Activated naive CD8-positive, alpha-beta T cell treated with anti-CD3 and anti-CD28 coated beads, Interleukin-2, amount 10 ng/mL, durations not matched to agents 7 days and 5 days (primary cell): ENCODE measurements at places on chromosomes 2 and 18.

DNA sequence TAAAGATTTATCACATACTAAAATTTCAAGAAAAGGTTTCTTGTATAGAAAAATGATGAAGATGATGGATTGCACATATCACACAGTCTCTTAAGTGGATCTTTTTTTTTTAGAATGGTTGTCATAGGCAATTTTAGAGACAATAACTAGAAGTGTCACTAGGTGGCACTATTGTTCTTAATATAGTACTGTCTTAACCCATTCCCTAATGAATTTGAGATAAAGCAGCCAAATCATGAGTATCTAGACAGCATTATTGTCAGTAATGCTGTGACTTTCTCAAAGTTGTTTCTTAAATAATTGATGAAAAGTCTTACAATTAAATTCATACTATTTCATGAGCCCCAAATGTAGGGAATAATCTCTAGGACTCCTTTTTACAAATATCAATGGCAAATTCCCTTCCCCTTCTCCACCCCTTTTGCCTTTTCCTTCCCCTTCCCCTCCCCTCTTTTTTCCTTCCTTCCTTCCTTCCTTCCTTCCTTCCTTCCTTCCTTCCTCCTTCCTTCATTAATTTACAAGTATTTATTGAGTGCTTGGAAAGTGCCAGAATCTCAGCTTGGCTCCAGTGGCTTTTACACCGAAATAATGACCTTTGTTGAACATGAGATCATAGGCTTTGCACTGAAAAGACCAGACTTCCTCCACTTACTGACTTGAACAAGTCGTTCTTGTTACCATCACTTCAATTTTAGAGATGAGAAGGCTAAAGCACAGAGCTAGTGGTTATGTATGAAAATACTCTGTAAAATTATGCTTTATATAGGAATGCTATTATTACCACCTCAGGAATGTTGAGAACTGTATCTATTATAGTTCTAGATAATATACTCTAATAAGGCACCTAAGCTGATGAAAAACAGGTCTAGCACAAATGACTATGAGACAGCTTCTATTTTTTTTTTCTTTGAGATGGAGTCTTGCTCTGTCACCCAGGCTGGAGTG lies 19.8 kb downstream of the MYL12B start:
- DNase-seq = no peak
- no peaks in the 10 kb centered on the region for H3K27me3 ChIP-seq
- H3K4me1 ChIP-seq = peaks cover 1% of the 10 kb centered on the region
- peaks cover 17% of the 10 kb centered on the region for H3K36me3 ChIP-seq
- no peak overlapping the region for H3K27ac ChIP-seq
- H3K4me3 ChIP-seq = no peak overlapping the region

- peaks cover 14% of the 10 kb centered on the region for H3K4me1 ChIP-seq
- DNase-seq = peak; percentile 45
- peaks cover 64% of the 10 kb centered on the region for H3K27me3 ChIP-seq
- H3K36me3 ChIP-seq = no peaks in the 10 kb centered on the region
Observed at GRCh38 chr2:120344214-120344975, 1.5 kb upstream of the INHBB start.

DNA sequence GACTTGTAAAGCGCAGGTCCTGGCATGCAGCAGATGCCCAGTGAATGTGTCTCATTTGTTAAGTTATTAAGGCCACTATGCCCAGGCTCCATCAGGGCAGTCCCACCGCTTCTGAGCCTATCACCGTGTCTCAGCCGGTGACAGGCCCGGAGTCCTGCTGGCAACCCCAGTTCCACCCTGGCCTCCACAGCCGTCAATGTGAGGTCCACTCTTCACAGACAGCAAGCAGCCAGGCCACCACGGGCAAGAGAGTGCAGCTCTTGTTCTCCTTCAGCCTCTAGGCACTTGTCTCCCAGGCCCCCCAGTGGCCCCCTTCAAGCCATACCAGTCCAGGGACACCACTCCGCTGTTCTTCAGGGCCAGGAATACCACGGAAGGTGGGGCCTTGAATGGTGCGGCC lies 22.6 kb downstream of the CFAP65 start:
- H3K27ac ChIP-seq = no peak overlapping the region
- H3K36me3 ChIP-seq = no peaks in the 10 kb centered on the region
- DNase-seq = no peak
- H3K4me3 ChIP-seq = no peak overlapping the region
- no peaks in the 10 kb centered on the region for H3K4me1 ChIP-seq

DNA sequence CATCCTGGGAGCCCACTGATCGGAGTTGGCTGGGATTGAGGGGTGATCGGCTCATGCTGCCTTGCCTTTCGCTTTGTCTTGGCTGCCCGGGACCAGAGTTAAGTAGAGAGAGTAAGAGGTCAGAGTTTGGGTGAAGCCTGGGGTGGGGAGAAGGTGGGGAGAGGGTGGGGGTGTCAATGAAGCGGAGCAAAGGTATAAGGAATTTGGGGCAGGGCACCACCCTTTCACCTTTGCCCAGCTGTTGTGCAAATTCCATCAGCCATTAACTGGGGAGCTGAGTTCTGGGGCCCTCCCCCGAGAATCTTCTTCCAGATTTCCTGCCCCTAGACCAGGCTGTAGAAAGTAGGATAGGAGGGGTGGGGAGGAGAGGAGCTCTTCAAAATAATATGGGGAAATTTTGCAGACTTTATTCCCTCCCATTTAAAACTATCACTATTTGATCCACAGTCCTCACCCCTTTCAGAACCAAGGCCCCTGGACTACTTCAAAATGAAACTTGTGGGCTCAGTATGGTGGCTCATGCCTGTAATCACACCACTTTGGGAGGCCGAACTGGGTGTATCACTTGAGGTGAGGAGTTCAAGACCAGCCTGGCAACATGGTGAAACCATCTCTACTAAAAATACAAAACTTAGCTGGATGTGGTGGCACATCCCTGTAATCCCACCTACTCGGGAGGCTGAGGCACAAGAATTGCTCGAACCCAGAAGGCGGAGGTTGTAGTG lies at the start of gene SLC23A3:
SLC23A3 (minus strand) TSS at position 100 of the 725 bp plus-strand sequence; CDS start at position 55, 45 bp downstream.
- DNase-seq = no peak
- H3K4me1 ChIP-seq = peaks cover 17% of the 10 kb centered on the region
- peaks cover 19% of the 10 kb centered on the region for H3K36me3 ChIP-seq
- H3K27me3 ChIP-seq = no peaks in the 10 kb centered on the region

DNA sequence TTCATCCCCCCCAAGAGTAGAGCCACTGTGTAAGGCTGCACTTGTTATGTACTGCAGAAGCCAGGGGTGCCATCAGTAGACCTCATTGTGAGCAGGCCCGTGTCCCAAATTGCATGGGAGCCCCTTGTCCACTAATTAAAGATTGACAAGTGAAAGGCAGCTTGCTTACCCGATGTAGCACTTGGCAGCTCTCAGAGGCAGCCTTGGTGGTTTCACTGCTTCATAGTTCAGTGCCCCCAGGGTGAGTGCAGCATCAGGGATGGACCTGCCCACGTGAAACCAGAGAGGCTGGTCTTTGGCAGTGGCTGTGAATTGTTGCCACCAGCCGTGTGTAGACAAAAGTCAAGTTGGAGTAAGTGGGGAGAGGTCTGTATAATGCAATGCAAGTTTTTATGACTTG lies 13.3 kb downstream of the TUBB6 start:
- H3K27me3 ChIP-seq = no peaks in the 10 kb centered on the region
- H3K27ac ChIP-seq = no peak overlapping the region
- H3K4me3 ChIP-seq = no peak overlapping the region
- H3K4me1 ChIP-seq = no peaks in the 10 kb centered on the region

GRCh38 chr2:203909974-203910373 lies 26.6 kb upstream of the ICOS start:
- DNase-seq = no peak
- no peak overlapping the region for H3K27ac ChIP-seq
- H3K4me1 ChIP-seq = peaks cover 13% of the 10 kb centered on the region
- peaks cover 3% of the 10 kb centered on the region for H3K36me3 ChIP-seq
- H3K27me3 ChIP-seq = peaks cover 5% of the 10 kb centered on the region

DNA sequence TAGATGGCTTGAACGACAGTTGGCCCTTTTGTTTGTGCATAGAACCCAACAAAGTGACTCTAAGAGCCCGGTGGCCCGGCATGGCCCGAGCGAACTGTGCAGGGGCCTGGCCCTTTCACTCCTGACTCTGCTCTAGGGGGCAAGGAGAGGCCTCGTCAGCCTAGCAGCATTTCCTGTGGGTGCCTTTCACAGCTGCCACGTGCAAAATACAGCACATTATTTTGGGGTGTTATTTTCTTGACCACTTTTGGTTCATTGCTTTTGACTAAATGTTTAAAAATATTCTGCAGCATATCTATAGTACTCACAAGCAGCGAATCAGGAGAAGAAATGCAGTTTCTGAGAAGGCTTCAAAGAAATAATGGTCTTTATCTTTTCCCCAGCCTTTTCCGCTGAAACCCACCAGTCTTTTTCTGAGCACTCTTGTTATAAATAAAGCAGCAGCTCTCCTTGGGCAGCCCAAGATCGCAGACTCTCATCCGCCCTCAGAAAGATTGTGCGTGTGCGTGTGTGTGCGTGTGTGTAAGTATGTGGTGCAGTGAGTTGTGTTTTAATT lies 31.3 kb downstream of the DGKD start:
- H3K4me1 ChIP-seq = peaks cover 56% of the 10 kb centered on the region
- H3K36me3 ChIP-seq = peaks cover 46% of the 10 kb centered on the region
- H3K27me3 ChIP-seq = no peaks in the 10 kb centered on the region
- peak overlapping the region; percentile 98 for H3K27ac ChIP-seq
- H3K4me3 ChIP-seq = peak overlapping the region; percentile 77

DNA sequence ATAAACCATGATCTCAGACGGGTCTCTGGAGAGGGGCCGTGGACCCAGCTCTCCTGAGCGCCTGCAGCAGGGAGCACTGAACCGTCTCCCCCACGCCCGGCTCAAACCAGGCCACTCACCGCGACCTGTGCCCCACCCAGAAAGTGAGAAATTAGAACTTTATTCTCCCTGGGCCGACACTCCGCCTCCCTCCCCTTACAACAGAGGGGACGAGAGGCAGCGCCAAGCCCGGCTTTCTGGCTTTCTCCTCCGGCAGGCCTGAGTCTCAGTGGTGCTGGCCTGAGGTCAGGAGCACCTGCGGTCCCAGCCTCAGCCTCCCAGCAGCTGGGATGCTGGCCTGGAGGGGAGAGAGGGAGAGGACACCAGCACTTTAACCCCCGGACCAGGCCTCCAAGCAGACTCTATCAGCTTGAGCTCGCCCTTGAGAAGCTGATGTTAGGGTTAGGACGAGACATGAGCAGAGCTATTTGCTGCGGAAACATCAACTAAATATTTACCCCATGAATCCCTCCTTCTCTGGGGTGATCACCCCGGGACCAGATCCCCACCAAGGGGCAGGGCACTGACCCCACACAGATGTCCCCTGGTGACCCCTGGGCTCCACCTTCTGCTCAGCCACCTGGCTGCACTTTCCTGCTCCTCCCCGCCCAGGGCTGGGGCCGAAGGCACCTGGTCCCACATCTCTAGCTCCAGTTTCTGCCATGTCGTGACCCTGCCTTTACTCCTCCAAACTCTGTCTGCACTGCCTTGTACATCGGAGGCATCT lies 856.3 kb upstream of the SALL3 start:
- H3K27ac ChIP-seq = no peak overlapping the region
- peaks cover 2% of the 10 kb centered on the region for H3K36me3 ChIP-seq
- no peaks in the 10 kb centered on the region for H3K4me1 ChIP-seq
- no peaks in the 10 kb centered on the region for H3K27me3 ChIP-seq

DNA sequence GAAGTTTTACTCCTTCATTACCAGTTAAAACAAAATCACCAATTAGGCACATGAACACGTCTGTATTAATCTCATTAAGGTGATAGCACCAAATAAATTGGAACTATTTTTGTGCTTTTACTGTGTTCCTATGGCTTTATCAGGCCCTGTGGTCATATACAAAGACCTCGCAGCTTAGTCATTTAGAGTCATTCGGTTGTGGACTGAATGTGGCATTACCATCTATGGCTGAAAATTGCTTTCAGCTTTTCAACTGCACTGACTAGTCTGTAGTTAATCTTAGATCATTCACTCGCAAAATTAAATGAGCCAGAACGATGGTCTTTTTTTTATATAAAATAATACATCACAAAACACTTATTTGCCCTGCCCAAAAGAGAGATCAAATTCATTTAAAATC lies 601.7 kb downstream of the NR4A2 start:
- no peaks in the 10 kb centered on the region for H3K4me1 ChIP-seq
- H3K4me3 ChIP-seq = no peak overlapping the region
- no peaks in the 10 kb centered on the region for H3K27me3 ChIP-seq

- no peaks in the 10 kb centered on the region for H3K36me3 ChIP-seq
- H3K27me3 ChIP-seq = no peaks in the 10 kb centered on the region
- peaks cover 20% of the 10 kb centered on the region for H3K4me1 ChIP-seq
- no peak for DNase-seq
Observed at GRCh38 chr2:186592137-186592875, 2.5 kb downstream of the ITGAV start.

DNA sequence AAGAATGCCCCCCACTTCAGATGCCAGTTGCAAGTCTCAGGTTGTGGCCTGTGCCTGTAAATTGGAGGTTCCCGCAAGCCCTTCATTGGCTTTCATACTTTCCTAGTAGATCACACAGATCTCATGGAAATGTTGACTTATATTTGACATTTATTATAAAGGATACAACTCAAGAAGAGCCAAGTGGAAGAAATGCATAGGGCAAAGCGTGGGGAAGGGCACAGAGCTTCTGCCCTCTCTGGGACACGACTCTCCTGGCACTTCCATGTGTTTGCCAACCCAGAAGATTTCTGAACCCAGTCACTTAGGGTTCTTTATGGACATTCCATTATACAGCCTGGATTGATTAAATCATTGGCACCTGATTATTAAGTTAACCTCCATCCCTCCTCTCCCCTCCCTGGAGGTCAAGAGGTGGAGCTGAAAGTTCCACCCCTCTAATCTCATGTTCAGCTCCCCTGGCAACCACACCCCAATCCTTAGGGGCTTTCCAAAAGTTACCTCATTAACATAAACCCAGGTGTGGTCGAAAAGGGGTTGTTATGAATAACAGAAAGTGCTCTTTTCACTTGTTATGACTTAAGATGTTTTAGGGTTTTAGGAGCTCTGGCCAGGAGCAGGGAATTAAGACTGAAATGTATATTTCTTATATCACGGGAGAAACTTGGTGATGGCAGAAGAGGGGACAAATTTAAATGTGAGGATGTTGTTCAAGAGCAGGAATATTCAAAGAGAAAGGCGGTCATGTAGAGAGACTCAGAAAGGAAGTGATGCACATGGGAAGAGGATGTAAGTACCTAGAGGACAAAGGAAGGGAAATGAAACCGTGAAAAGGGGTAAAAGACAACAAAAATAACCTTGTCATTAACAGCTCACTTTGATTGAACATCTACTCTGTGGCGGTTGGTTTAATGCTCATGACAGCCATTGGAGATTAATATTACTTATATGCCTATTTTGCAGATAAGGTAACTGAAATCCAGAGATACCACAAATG lies 31.8 kb downstream of the SP100 start:
- peak overlapping the region; percentile 84 for H3K27ac ChIP-seq
- DNase-seq = no peak
- peaks cover 50% of the 10 kb centered on the region for H3K4me1 ChIP-seq
- H3K36me3 ChIP-seq = peaks cover 78% of the 10 kb centered on the region
- peak overlapping the region; percentile 51 for H3K4me3 ChIP-seq
- no peaks in the 10 kb centered on the region for H3K27me3 ChIP-seq
